ENCODE measurements at places on chromosomes 2 and 18. TPM values are rescaled to one million over a fixed set of nuclear protein-coding genes. Genes with fewer than 3 reads are reported as not detected.

DNA sequence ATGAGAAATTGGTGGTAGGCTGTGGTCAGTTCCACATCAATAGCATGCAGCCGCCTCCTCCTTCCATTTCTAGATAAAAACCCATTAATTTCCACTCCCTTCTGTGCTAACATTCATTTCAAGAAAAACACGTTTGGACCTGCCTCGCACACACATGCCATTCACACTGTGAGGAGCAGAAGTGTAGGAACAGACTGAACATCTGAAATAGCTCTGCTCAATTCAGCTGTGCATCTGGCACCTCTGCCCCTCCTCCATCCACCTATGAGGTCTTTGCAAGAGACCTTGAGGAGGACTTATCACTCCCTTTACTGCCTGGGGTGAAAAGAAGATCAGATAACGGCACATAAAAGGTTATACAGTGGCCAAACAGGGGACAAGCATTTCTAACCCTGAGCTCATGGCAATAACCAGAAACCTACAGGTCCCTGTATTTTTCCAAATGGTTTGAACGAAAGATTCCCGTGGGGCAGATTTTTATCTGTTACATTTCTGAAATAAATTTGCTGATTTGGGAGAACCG is 30.8 kb upstream of the LRP2 start:
- DNase-seq = no peak

- DNase-seq = no peak
Observed at GRCh38 chr2:25324905-25325592, 16.7 kb downstream of the DNMT3A start.

GRCh38 chr2:24409700-24410556 is 49.6 kb upstream of the ITSN2 start:
- peak; percentile 85 for DNase-seq

DNA sequence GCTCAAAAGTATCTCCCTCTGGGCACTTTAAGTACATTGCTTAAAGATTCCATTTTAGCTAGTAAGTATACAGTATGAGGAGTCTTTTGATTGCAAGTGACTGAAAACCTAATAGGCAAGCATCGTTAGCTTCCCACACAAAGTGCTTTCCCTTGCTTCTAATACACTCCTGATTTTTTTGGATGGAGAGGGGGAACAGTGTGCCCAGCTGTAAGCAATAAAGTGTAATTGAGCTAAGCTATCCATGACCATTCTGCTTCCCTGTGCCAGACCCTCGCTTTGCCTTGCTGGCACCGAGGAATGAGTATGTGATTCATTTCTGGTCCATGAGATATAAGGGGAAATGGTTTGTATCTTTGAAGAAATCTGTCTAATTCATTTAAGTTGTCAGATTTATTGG is 3.8 kb upstream of the ZNF24 start:
- no peak for DNase-seq

DNA sequence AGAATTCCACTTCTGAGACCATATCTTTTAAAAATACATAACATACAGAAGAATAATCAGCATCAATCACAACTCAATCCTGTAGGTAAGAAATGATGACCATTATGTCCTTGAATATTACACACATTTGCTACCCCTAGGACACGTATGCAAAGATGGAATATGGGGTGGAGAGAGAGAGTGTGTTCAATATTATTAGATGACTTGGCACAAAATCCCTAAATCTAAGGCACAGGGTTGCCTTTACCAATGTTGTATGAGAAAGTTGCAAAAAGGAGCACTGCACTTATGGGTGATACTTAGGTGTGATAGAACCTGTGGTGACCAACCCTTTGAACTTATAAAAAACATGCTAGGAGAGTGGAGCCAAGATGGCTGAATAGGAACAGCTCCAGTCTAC is 326.2 kb upstream of the FSHR start:
- no peak for DNase-seq

CPLX4 gene
- total RNA-seq = not detected
